ENCODE measurements at places on chromosomes 16 and 17.

DNA sequence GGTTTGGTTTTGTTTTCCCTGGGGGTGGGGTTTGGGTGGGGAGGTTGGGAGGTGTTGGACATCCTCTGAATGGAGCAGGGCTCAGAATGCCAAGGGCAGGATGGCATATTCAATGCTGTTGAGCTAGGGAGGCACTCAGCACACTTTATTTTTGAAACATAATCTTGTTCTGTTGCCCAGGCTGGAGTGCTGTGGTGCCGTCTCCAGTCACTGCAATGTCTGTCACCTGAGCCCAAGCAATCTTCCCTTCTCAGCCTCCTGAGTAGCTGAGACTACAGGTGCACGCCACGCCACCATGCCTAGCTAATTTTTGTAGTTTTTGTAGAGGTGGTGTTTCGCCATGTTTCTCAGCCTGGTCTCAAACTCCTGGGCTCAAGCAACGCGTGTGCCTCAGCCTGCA is 186.1 kb downstream of the RPTOR start:
- no peak for DNase-seq

- no peak for DNase-seq
These were observed 55.5 kb downstream of the SNX11 start for GRCh38 chr17:48162946-48163506.

DNA sequence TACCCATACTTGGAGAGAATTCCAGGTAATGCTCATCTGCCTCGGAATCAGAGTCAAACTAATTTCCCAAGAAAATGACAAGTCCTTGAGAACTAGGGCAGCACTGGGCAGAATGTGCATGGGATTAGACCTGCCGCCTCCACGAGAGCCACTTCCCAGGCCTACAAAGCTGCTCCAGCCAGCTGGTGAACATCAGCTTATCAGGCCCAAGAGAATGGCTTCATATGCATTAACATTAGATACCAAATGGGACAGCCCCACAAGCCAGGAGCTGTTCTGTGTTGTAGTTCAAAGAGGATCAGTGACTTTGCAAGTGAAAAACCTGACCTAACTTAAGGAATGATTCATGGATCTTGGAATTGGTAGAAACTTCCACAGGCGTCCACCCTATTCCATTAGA is 203.3 kb downstream of the CYLD start:
- DNase-seq = no peak

- no peak for DNase-seq
These were observed 36.0 kb downstream of the CLUAP1 start for GRCh38 chr16:3536851-3537250.

- DNase-seq = no peak
These were observed 25.1 kb downstream of the MARF1 start for GRCh38 chr16:15617901-15618300.

- DNase-seq = no peak
These were observed 12.8 kb upstream of the CBFB start for GRCh38 chr16:67016143-67016542.

DNA sequence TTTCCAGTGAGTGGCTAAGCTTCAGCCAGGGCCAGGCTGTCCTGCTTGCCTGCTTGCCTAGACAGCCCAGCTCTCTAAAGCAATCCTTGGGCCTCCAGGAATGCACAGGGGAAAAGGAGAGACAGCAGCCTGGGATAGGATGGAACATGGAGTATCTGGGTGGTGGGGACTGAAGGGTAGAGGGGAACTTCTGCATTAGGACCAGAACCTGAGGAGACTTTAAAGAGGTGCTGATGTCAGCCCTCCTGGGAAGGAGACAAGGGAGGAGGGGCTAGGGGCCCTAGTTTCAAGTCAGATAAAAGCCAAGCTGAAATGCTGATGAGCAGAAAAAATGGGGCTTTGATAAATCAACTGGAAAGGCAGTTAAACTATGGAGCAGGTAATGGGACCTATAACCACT is 1.8 kb downstream of the HOXB7 start:
- no peak for DNase-seq

DNA sequence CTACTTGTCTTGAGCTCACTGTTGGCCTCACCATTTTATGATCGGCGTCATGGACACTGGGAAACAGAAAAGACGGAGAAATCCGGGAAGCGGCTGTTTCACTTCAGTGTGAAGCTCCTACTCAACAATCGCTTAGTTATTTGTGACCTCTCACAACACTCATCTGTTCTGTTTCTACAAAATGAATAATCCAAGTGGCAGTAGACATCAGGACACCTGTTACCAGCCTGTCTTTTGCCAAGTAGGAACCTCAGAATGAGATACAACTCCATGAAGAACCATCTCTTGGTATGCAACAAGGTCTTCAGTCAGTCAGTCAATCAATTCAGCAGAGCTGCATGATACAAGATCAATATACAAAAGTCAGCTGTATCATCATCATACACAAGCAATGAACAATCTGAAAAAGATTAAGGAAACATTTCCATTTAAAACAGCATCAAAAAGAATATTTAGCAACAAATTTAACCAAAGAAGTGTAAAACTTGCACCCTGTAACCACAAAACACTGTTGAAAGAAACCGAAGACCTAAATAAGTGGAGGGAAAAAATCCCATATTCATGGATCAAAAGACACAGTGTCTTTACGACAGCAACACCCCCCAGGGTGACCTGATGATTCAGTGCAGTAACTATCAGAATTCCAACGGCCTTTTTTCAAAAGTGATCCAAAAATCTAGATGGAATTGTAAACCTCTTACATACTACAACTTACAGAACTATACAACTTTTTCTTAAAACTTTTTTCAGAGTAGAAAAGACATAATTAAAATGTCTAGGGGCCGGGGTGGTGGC is 63.4 kb downstream of the ANKRD11 start:
- no peak for DNase-seq

DNA sequence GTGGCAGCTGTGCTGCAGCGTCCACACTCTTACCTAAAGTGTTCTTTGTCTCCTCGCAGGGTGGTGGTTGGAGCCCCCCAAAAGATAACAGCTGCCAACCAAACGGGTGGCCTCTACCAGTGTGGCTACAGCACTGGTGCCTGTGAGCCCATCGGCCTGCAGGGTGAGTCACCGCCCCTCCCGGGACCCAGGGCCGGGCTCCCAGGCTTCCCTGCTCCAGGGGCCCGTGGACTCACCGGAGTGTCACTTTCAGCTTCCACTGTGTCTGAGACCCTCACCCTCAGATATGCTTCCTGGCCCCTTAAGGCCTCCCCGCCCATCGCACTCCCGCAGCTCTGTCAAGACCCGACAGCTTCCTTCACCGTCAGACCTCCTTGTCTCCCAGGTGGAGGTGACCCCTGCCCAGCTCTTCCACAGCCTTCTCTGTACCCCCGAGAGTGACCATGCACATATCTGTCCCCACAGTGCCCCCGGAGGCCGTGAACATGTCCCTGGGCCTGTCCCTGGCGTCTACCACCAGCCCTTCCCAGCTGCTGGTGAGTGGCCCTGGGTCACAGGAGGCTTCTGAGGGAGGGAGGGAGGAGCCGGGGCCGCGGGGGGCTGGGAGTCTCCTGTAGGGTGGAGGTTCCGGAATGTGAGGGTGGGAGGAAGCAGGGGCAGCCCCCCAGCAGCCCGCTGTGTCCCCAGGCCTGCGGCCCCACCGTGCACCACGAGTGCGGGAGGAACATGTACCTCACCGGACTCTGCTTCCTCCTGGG is 1.8 kb downstream of the ITGAX start:
- no peak for DNase-seq

All from left renal cortex interstitium (tissue), 4 donors.